Fibroblast of mammary gland (primary cell): ENCODE measurements at places on chromosomes 1 and 21.

DNA sequence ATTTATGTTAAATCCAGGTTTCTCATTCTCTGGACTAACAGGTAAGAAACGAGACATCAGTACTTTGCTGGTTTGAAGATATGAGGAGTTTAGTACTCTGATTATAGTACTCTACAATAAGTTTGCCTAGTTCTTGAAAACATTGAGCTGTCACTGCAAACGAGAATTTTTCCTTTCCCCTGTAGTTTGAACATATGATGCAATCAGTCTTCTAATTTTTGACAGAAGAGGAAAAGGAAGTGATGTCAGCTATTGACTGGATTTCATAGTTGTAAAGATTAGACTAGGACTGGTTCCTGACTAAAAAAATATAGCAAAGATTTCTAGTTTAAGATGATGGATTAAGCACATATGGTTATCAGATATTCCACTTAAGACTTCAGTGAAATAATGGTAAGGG lies 461.9 kb downstream of the LRRIQ3 start:
- no peak for DNase-seq

- no peak for DNase-seq
These were observed 7.6 kb downstream of the EPHX4 start for GRCh38 chr1:92037400-92037799.

- DNase-seq, result peak; percentile 49
These were observed 829.2 kb upstream of the ADAMTS5 start for GRCh38 chr21:27796106-27796505.

DNA sequence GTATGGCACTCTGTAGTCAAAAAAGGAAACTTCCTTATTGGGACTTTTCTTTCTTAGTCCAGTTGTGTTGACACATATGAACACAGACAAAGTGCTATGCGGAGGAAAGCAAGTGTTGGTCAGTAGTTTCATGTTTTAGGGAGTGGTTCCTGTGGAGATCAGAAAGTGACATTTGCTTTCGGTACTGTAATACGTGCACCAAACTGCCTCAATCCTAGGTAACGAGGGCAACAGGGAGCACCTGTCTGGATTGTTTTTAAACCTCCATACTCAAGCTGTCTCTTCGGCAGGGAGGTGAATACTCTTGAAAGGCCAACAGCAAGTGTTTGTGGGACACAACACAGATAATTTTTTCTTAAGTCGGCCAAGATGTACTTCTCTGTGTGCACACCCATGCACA lies 9.1 kb downstream of the RHOU start:
- DNase-seq, result no peak

- no peak for DNase-seq
These were observed 273.1 kb downstream of the MRPL39 start for GRCh38 chr21:25334046-25334730.

GRCh38 chr1:55146781-55147180 lies 68.4 kb downstream of the USP24 start:
- peak; percentile 13 for DNase-seq

DNA sequence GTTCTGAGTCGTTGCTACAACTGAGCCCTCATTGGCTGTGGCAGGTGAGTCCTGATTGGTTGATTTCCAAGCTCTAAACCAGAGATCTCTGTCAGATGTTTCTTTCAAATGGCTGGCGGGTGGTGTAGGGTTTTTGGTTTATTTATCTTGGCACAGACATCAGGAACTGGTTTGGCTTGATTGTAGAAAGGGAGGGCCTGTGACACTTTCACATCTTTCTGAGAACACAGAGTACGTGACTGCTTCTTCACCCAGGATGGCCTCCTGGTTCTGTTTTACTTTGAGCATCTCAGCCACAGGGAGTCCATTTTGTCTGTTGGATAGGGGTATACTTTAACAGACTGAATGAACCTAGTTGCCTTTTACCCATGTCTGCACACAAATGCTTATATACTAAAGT lies 89.4 kb upstream of the GPR52 start:
- peak; percentile 34 for DNase-seq

- peak; percentile 50 for DNase-seq
These were observed 562.0 kb downstream of the PLPP3 start for GRCh38 chr1:56017336-56017735.

- peak; percentile 95 for DNase-seq
These were observed 92.4 kb upstream of the RALGPS2 start for GRCh38 chr1:178632653-178633052.

DNA sequence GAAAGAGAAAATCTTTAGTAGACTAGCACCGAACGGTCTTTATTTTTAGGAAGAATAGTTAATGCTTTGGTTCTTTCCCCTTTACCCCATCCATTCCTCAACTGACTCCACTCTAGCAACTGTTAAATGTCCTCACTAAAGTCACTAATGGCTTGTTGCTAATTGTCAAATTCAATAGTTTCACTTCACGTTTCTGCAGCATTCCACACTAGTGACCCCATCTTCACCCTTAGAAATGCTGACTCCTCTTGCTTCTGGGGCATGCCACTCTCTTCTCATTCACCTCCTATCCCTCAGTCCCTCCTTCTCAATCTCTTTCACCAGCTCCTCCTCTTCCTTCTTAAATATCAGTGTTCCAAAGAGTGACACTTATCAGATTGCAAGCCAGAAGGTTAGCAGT lies 19.4 kb upstream of the CADM3 start:
- DNase-seq, result no peak

GRCh38 chr1:166814611-166815010 lies 24.7 kb upstream of the POGK start:
- no peak for DNase-seq

GRCh38 chr1:234970401-234970730 lies 158.3 kb downstream of the TOMM20 start:
- DNase-seq, result peak; percentile 99
